CD4-positive, alpha-beta memory T cell (primary cell): ENCODE measurements at places on chromosomes 4 and X. TPM values are rescaled to one million over a fixed set of nuclear protein-coding genes. Genes with fewer than 3 reads are reported as not detected.

GRCh38 chr4:185566972-185567371, 31.7 kb upstream of the PDLIM3 start:
- DNase-seq = no peak

Gene SRPX
- not detected for total RNA-seq

DNA sequence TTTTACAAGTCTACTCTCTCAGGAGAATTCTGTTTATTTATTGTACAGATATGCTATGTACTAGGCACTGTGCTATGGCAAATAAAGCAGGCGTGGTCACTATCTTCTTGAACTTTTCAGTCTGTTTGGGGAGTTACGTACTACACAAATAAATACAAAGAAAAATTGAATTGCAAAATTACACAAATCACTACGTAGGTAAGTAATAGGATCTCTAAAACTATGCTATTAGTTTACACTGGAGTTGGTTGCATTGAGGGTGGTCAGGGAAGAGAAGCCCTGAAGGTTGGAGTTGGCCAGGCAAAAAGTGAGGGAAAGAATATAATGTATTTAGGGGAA, 75.7 kb downstream of the GAB1 start:
- no peak for DNase-seq

GRCh38 chr4:182776376-182777105, 140.6 kb downstream of the DCTD start:
- DNase-seq = no peak
